ENCODE measurements at places on chromosomes 2 and 18.
A peak's percentile ranks its signal among the peaks of the same experiment; 100 is the strongest.

GRCh38 chr18:13256444-13257305 lies 38.1 kb downstream of the LDLRAD4 start:
- DNase-seq: no peak

DNA sequence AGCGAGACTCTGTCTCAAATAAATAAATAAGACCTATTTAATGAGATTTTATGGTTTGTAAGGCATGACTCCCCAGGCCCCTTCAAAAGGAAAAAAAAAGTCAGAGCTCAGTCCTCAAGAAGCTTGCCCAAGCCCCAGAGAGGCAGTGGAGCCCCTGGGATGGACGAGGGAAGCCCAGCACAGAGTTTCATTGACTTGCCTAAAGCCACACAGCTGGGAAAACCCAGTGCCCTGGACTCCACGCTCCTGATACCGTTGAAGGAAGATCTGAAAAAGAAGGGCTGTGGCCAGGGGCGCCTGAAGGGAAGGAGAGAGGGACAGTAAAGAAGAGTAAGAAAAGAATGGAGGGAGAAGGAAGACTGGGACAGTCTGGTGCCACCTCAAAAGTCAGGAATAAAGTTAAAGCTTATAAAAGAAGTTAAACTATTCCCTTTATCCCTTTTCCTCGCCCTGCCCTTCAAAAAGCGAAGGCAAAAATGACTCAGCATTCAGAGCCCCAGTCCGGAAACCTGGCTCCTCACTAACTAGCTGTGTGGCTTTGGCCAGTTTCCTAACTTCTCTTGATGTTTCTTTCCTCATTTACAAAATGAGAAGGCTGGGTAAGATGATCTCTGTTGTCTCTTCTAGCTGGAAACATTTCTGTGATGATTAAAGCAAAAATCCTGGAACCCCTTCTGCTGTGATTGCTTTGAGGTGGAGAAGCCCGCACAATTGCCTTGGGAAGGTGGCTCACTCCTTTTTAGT lies 46.7 kb downstream of the LYPD1 start:
- no peak for DNase-seq

GRCh38 chr2:8224347-8225190 lies 457.3 kb upstream of the ID2 start:
- DNase-seq: no peak

GRCh38 chr2:393711-394696 lies 106.1 kb upstream of the ALKAL2 start:
- DNase-seq: peak; percentile 59

GRCh38 chr2:165113414-165113813 lies 90.4 kb downstream of the SCN3A start:
- no peak for DNase-seq

GRCh38 chr18:31500051-31500688 lies 2.2 kb downstream of the DSG2 start:
- no peak for DNase-seq
